Brain (organoid and tissue), 16 donors: ENCODE measurements at places on chromosomes 4 and X. TPM values are rescaled to one million over a fixed set of nuclear protein-coding genes. Genes with fewer than 3 reads are reported as not detected.

The SPANXA1 gene
- polyA plus RNA-seq: not detected

The GABRG1 gene
- polyA plus RNA-seq: 1.8 TPM

The PGAM4 gene
- not detected for polyA plus RNA-seq

The IL2RG gene
- 1.6 TPM for polyA plus RNA-seq

The SMPX gene
- 0.41 TPM for polyA plus RNA-seq

The AMTN gene
- not detected for polyA plus RNA-seq

The FRG2 gene
- polyA plus RNA-seq: not detected

The TMEM156 gene
- polyA plus RNA-seq: 0.27 TPM

The IGSF1 gene
- 3.0 TPM for polyA plus RNA-seq

The CXCL1 gene
- 1.4 TPM for polyA plus RNA-seq

The STK26 gene
- 5.9 TPM for polyA plus RNA-seq
